ENCODE measurements at places on chromosomes 6 and 20. TPM values are rescaled to one million over a fixed set of nuclear protein-coding genes. Genes with fewer than 3 reads are reported as not detected.

Gene SYTL3
- 1.6 TPM for polyA plus RNA-seq

Gene CCN5
- 6.4 TPM for polyA plus RNA-seq

Gene NFATC2
- polyA plus RNA-seq: 2.8 TPM

DNA sequence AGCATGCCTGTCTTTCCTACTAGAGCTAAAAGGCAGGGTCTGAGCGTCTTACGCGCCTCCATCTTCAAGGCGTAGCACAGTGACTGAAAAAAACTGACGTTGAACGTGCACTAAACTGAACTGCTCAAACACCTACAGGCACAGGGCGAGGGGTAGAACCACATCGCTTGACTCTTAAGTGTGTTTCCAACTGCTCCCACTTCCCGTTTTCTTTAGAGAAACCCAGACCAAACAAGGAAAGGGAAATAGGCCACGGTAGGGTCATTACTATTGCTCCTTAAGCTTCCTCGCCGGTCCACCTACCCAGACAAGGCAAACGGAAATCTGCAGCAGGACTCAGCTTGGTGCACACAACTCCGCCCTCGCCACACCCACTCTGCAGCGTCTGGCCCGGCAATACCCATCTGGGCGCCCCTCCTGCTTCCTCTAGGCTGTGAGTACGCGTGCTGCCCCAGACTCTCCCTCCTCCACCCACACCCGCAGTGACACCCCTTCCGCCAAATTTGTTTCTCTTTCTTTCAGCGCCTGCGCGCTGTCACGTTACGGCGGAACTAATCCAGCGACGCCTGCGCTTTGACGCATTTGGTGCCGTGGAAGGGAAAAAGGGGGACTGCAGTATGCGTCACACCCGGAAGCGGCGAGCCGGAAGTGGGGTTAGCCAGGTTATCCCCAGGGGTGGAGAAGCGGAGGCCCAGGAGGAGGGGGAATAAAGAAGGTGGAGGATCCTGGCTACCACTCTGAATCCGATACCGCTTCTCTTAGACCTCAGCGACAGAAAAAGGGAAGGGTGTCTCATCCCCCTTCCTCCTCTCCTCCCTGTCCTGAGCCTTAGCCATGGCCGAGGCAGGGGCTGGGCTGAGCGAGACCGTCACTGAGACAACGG is at the start of gene PPP1R11:
Gene PPP1R11, plus strand, starts transcription at position 622 of the 883 bp plus-strand sequence. Its CDS starts 213 bp downstream, at position 835.
- peaks cover 8% of the 10 kb centered on the region for H3K4me1 ChIP-seq
- no peaks in the 10 kb centered on the region for H3K27me3 ChIP-seq
- peak within 1 kb of the TSS; percentile 64 for H3K4me3 ChIP-seq
- peak; percentile 99 for DNase-seq
- H3K36me3 ChIP-seq: no peaks in the 10 kb centered on the region
- H3K27ac ChIP-seq: peak within 1 kb of the TSS; percentile 91

Gene SOX18
- 6.4 TPM for polyA plus RNA-seq

Gene EYA2
- polyA plus RNA-seq: 1.7 TPM

GRCh38 chr20:44656448-44656847 is 4.9 kb upstream of the ADA start:
- no peak overlapping the region for H3K27ac ChIP-seq
- no peak overlapping the region for H3K4me3 ChIP-seq
- no peak for DNase-seq
- H3K36me3 ChIP-seq: no peaks in the 10 kb centered on the region
- no peaks in the 10 kb centered on the region for H3K27me3 ChIP-seq

- H3K36me3 ChIP-seq: no peaks in the 10 kb centered on the region
- H3K4me3 ChIP-seq: no peak overlapping the region
- H3K4me1 ChIP-seq: peaks cover 2% of the 10 kb centered on the region
- DNase-seq: no peak
- H3K27ac ChIP-seq: no peak overlapping the region
- no peaks in the 10 kb centered on the region for H3K27me3 ChIP-seq
Measured at GRCh38 chr6:90393232-90393884, 96.7 kb upstream of the BACH2 start.

DNA sequence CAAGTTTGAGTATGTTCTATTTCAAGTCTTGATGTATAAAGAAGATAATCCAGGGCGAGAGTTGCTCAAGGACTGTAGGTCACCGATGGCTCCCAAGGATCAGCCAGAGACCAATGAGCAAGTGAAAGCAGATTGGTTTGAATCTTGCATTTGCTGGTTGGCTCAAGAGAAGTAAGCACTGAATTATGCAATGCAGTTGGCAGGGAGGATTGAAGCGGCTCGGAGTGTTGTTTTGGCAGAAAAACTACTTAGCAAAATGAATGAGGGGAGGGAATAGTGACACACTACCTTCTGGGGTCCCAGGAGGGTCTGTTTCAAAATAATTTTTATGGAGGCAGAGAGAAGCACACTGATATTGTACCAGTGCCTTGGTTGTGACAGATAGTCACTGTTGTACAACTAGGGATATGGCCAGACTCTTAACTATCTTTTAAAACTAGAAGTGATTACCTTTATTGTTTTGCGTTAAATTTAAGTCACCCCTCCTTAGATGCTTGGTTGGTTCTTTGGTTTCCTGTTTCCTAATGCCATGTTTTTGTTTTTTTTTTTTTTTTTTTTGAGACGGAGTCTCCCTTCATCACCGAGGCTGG is 15.7 kb downstream of the SASH1 start:
- no peaks in the 10 kb centered on the region for H3K4me1 ChIP-seq
- no peak overlapping the region for H3K4me3 ChIP-seq

Gene SCUBE3
- polyA plus RNA-seq: 0.02 TPM

DNA sequence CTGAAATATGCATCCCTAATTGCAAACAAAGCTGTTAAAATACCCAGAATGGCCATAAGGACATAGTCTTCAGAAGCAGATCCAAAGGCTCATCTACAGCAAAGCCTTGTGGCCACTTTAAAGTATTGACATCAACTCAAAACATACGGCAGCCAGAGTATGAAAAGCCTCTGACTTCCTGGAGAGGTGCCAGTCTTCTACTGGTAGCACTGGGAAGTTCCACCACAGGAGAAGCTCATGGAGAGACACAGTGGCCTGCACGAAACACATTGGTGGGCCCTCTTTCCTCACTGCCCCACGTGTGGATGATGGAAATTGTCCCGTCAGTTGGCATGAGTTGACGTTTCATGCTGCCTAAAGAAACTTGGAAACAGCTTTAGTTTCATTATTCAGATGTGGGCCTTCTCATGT is 202.6 kb upstream of the HEY2 start:
- no peaks in the 10 kb centered on the region for H3K36me3 ChIP-seq
- no peak for DNase-seq
- H3K27me3 ChIP-seq: no peaks in the 10 kb centered on the region
- no peak overlapping the region for H3K27ac ChIP-seq
- no peak overlapping the region for H3K4me3 ChIP-seq
- H3K4me1 ChIP-seq: no peaks in the 10 kb centered on the region

DNA sequence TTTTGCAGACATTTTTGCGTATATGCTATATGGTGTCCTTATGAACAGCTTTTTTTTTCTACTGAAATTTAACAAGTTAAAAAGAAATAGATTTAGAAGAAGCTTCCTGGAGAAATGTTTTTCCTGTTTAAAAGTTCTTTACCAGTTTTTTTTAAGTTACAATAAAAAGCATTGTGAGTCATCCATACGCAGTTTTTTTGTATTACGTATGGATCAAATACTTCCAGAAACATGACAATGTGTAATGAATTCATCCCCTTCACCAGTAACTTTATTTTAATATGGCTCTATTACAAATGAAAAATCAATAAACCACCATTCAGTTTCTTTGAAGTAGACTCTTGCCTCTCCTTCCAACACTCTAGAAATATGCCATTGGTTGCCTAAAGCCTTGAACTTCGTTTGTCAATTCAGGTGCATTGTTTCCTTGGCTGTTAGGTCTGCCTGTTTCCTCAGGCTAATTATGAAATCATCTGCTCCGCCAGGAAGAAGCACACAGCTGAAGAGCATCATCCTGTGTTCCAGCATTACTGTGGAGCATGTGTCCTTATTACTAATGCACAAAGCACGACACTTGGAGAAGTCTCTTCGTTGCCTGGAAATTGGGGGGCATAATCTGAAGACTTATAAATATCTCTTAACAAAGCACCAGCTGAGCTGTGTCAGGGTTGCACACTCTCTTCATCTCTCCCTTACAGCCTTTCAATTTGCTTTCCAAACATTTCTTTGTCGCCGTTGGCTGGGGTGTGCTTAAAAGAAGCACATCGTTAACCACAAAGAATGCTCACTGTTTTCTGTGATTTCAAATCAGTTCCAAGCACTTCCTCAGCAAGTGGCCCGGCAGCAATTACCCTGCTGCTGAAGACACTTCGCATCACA is 9.6 kb downstream of the MOXD1 start:
- no peak overlapping the region for H3K27ac ChIP-seq
- no peaks in the 10 kb centered on the region for H3K27me3 ChIP-seq
- no peaks in the 10 kb centered on the region for H3K4me1 ChIP-seq
- DNase-seq: no peak
- H3K4me3 ChIP-seq: no peak overlapping the region

Gene SNAP91
- polyA plus RNA-seq: 8.8 TPM

Gene NELFE
- 43.8 TPM for polyA plus RNA-seq

- no peak overlapping the region for H3K4me3 ChIP-seq
- DNase-seq: no peak
- no peak overlapping the region for H3K27ac ChIP-seq
- no peaks in the 10 kb centered on the region for H3K36me3 ChIP-seq
- no peaks in the 10 kb centered on the region for H3K27me3 ChIP-seq
Measured at GRCh38 chr6:167047554-167047953, 48.4 kb downstream of the CEP43 start.

Gene CD83
- polyA plus RNA-seq: 0.72 TPM

Data from pancreas (tissue), 10 donors.